ENCODE measurements at places on chromosomes 6 and 20.

DNA sequence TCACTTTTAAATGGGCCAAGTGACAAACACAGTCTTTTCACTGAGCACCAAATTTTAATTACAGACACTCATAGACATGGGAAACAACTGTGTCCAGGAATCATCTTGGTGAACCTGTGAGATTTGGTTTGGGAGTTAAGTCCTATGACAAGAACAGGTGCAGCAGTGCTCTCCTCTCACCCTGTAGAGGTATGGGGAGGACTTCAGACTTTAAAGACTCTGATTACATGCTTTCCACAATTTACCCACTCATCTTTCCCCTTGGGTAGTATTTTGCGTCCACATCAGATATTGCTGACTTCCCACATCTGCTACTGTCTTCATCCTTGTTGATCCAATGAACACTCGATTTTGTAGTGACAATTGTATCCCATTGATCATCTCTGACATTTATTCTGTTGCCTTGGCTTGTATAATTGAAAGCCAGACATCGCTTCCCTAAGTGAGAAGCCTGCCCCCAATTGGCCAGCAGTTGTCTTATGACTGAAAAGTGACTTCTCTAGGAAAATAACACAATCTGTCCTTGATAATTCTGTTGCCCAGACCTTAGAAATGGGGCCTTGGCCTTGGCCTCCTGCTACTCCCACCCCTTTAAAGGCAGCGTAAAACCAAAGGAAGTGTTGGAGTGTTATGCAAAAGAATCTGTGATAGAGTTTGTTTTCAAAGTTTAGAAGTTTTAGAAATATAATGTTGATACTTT is 40.0 kb downstream of the TXLNB start:
- DNase-seq: no peak

DNA sequence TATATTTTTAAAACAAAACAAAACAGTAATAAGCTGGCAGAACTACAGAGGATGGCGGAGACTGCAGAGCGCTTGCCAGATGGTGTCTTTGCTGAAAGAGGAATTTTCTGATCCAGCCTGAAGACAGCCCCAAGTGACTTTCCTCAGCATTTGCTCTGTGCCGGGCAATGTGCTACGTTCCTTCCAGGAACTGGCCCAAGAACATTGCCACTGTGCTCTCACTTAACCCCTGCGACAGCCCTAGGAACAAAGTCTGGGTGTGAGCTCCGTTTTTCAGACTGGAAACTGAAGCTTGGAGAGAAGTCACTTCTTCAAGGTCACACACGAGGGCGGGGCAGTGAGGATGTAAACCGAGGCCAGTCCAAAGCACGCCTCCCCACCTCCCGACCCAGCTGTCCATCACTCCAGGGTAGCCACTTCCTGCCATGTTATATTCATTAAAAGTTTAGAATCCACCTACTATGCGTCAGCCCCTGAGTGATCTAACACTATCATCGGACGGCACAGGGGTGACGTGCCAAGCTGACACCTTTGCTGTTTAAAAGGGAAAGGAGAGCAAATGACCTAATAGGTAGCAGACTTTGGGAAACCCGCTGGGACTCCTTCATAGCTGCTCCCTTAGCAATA is 22.3 kb upstream of the BMP7 start:
- no peak for DNase-seq

DNA sequence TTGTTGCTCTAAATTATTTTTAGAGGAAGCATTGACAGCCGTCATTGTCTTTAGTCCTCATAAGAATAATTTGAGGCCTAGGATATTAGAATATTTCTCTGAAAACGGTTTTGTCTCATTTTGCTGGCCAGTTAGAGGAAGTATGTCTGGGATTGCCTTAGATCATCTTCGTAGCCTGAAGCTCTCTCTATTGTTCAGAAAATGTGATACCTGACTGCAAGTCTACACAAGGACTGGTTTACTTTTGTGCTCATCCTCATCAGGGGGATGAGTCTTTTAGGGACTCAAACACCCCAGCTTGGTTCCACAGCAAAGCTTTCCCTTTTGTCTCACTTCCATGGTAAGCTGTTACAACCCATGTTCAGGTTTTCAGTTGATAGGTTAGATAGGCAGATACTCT is 141.8 kb downstream of the FARS2 start:
- no peak for DNase-seq

GRCh38 chr20:46282669-46283068 is 25.6 kb downstream of the CDH22 start:
- no peak for DNase-seq

- no peak for DNase-seq
Measured at GRCh38 chr6:169168302-169168630, 85.4 kb downstream of the THBS2 start.

DNA sequence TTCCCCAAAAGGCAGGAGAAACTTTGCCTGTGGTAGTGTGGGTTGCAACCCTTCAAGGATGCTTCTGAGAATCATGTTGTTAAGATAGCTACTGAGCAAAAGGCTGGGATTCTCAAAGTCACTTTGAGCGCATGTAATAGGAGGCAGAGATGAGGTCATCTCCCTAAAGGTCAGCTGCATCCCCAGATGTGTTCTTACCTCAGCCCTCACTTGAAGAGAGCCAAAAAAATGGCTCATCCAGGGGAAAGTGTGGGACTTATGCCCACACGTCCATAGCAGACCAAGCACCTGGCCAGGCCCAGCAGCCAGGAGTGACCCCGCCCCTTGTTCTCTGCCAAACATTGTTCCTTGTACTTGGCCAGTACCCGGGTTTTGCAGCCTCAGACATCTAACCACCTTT is 187.0 kb upstream of the BMP2 start:
- DNase-seq: no peak

GRCh38 chr6:125913145-125913544 is 43.4 kb upstream of the HINT3 start:
- no peak for DNase-seq

GRCh38 chr6:92479831-92480230 is 939.5 kb downstream of the EPHA7 start:
- no peak for DNase-seq

DNA sequence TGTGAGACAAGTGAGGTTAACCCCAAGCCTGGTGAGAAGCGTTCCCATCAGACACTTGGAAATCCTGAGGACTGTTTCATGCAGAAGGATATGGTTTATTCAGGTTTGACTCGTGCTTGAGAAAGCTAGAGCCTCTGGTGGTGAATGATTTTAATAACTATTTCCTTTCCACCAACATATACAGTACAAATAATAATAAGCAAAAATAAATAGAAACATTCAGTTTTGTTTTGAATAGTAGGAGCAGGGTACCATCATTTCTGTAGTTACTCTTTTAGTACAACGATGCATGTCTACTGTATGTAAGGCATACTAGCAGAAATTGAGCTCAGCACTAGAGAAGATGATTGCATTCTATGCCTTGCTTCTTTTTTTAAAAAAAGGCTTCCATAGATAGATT is 33.5 kb downstream of the PLG start:
- DNase-seq: no peak

GRCh38 chr20:9581509-9581908 is 67.1 kb downstream of the LAMP5 start:
- DNase-seq: no peak

DNA sequence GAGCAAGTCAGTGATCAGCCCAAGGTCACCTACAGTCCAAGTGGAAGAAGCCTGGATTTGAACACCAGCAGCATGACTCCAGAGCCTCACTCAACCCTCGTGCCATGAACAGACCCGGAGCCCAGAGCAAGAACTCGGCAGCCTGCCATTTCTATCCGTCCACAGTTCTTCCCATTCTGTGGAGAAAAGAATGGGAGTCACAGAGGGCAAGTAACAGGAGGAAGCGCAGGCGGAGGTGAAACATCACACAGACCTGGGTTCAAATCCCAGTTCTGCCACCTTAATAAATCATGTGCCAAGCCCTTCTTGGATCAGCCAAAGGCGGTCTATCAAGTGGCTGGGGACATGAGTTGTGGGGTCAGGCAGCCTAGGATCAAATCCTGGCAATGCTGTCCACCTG is 4.3 kb downstream of the PREX1 start:
- DNase-seq: no peak

- DNase-seq: peak; percentile 40
Measured at GRCh38 chr6:10587656-10588406, 66.7 kb downstream of the GCNT2 start.

DNA sequence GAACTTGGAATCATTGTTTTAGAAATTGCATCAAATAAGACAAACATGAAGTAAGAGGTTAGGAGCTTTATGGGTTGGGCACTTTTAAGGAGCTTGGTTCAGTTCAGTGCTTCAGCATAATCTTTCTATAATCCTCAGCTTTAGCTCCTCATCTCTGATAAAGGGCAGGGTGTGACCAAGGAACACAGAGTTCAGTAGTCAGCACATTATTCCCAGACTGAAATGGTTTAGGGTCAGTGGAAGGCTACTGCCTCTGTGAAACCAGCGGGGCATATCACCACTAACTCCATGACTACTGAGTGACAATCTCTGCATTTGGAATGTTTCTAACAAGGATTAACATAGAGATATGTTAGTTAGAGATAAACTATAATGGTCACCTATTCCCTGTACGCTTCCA is 36.9 kb downstream of the CRYBG1 start:
- no peak for DNase-seq

DNA sequence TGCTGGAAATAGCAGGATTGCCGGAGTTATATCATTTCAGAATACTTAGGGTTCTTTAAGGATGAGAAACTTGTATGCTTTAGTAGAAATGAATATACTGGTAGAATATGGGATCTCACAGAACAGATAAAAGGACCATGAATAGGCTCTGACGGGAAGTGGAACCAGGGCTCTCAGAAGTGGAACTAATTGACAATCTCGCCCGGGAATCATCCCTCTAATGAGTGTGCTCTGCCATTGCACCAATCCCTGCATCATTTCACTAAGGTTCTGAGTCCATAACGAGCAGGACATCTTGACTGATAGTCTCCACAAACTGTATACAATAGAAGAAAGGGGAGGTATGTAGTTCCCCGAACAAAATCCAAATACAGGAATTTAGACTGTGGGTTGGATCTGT is 150.1 kb downstream of the COL9A1 start:
- DNase-seq: no peak

DNA sequence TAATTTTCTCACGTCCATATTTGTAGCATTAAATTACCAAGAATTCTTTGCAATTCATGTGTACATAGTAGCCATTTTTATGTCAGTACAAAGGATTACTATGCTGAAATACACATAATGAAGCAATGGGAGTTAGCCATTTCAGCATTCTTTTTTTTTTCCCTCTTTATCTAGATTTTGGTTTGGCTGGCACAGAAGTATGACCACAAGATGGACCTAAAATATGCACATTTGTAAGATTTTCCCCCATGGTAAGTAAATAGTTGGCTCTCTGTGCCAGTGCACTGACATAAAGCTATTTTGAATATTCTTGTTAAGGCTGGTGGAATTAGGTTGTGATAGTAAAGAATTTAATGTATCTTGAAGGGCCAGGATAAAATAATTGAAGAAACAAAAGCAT is 486.1 kb upstream of the BTBD3 start:
- DNase-seq: no peak

DNA sequence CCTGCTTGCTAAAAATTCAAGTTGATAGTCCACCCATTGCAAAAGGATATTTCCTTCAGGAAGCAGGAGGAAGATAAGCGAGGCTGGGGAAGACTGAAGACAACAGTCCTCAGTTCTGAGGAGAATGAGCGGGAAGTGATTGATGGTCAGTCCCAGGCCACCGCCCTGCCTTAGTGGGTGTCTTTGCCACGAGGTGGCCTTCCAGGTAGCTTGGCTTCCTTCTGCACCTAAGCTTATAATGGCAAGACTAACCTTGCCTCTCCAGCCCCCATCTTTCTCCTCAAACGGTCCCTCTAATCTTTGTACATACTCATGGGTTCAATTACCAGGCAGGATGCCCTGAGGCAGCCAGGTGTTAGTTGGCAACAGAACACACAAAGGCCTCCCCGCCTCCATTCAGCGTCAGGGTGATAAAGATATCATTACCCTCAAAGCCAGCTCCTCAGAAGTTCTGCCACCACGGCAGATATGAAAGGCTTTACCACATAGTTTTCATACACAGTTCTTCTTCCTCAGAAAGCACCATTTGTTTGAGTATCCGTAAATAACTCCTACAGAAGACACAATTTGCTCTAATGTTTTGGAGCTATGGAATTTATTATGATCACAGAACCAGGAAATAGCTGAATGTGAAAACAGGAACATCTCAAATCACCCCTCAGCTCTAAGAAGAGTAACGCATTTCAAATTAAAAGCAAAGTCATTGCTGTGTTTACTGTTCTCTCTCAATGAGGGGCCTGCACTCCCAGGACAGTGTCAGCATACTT is 249.4 kb downstream of the ATXN1 start:
- DNase-seq: peak; percentile 73

- peak; percentile 48 for DNase-seq
Measured at GRCh38 chr20:62624325-62624690, 18.0 kb upstream of the SLCO4A1 start.

DNA sequence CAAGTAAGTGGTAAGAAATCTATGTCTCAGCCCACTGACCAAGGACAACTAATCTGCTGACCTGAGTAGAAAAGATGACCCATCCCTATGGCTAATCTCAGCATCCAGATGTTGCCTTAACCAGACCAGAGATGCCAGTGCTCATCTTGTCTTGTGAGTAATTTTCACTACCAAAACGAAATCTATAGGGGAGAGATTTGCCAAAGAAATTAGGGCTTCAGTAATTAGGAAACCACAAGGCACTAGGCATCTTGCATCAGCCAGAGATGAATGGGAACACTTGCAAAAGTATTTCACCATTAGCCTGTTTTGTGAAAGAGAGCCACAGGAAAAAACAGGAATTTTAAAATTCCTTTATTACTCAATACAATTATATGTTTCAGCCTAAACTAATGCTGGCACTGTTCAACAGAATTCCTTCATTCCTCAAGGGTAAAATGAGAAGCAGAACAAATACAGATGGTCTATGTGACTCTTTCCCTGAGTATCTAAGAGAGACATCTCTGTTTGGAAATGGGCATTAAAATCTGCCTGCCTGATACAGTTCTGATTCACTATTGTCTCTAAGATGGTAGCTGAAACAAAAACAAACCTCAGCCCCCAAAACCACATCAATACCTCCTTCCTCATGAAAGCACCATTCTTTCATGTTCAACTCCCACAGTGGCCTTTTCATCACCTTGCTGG is 87.8 kb downstream of the GMDS start:
- peak; percentile 76 for DNase-seq

Data from activated CD8-positive, alpha-beta T cell treated with anti-CD3 and anti-CD28 coated beads for 36 hours (primary cell).